Suppressor macrophage treated with lipopolysaccharide for 4 hours (primary cell): ENCODE measurements at places on chromosomes 16 and 17.

DNA sequence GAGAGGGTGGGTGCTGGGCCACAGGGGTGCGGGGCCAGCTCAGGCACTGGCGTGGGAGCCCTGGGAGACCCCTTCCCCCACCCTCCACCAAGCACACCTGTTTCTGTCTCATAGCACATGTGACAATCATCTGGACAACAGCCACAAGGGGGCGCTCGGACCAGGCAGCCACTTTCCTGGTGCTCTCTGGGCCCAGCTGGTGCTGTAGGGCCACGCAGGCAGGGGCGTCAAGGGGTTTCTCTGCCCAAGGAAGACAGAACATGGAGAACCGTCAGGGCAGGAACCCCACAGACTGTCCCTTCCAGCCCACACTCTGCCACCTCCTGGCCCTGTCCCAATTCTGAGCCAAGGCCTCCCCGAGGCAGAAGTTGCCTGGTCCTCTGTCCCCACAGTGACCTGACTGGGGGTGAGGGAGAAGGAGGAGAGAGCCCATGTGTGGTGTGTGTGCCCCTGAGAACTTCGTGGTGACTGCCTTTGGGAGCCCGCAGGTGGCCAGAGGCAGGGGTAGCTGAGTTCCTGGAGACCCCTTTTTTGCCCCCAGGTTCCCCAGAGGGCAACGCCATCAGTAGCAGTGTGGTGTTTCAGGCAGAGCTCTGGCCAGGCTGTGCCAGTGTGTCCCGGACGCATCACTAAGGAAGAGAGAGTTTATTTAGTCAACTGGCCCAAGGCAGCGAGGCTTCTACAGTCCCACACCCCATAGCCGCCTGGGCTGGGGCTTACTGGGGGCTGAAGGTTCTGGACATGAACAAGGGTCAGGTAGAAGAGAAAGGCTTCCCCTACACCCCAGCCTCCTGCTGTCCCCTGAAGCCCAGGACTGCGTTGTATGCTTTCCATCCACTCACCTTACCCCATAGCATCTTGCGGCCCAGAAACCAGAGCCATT, 3.1 kb upstream of the SETD6 start:
- DNase-seq, result peak; percentile 81

DNA sequence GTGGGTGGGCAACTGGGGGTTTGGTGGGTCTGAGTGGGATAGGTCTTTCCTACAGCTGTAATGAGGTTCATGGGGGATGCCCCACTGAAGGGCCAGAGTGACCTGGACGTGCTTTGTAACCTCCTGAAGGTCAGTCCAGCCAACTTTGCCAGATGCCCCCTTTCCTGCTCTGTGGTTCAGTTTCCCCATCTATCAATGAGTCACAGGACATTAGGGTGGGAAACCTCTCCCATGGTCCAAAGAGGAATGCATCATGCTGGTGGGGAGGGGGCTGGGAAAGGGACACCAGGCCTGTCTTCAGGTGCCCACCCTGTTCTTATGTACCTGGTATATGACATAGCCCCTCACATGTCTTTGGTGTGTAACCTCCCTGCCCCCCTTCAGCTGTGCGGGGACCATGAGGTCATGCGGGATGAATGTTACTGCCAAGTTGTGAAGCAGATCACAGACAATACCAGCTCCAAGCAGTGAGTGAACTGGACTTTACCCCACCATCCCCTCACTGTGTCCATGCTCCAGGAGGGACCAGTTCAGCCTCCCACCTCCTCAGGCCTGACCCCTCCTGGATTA, 24.0 kb upstream of the ALKBH5 start:
- no peak for DNase-seq

DNA sequence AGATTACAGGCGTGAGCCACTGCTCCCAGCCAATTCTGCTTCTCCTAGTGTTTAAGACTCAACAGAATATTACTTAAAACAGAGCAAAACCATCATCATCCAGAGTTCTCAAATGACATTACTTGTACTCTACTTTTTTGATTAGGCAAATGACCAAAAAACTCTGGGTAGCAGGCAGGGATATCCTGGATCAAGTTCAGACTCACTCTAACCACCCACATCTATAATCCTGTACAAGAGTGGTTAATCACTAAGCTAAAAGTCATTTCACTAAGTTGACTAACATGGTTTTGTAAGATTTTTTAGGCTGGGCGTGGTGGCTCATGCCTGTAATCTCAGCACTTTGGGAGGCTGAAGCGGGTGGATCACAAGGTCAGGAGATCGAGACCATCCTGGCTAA, 6.8 kb downstream of the NAE1 start:
- no peak for DNase-seq

DNA sequence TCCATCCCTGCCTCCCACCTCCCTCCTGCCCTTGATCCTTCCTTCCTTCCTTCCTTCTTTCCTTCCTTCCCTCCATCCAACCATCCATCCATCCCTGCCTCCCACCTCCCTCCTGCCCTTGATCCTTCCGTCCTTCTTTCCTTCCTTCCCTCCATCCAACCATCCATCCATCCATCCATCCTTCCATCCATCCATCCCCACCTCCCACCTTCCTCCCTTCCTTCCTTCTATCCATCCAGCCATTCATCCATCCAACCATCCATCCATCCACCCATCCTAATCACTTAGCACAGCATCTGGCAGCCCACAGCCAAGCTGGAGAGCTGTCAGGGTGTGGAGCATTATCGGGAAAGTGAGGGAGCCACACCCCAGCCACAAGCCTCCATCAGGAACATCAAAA, 54.5 kb downstream of the TK2 start:
- no peak for DNase-seq

DNA sequence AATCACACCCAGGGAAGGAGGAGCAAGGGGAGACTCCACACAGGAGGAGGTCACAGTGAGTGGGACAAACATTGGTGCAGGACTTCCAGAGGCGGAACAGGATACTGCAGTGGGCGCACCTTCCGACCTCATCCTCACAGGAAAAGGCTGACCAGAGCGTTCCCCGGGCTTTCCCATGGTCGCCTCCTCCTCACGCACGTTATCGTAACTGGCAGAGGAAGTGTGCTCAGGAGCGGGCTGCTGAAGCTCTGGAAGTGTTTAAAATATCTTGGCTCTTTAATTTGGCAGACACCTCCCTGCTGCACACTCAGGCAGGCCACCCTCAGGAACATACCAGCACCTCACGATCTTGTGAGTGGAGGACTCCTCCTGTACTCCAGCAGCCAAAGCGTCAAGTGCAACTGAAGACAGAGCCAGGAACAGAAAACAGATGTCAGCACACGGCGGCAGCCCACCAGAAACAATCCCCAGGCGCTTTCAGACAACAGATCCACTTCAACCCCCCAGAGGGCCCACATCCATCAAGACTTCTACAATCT, 17.5 kb downstream of the FANCA start:
- DNase-seq, result no peak

GRCh38 chr16:8005096-8005860, 585.0 kb downstream of the TMEM114 start:
- no peak for DNase-seq

GRCh38 chr17:31408586-31408985, 17.1 kb downstream of the RAB11FIP4 start:
- no peak for DNase-seq

GRCh38 chr16:11152677-11153331, 103.2 kb downstream of the SOCS1 start:
- peak; percentile 63 for DNase-seq

- no peak for DNase-seq
Observed at GRCh38 chr16:47308601-47309000, 152.3 kb downstream of the ITFG1 start.

DNA sequence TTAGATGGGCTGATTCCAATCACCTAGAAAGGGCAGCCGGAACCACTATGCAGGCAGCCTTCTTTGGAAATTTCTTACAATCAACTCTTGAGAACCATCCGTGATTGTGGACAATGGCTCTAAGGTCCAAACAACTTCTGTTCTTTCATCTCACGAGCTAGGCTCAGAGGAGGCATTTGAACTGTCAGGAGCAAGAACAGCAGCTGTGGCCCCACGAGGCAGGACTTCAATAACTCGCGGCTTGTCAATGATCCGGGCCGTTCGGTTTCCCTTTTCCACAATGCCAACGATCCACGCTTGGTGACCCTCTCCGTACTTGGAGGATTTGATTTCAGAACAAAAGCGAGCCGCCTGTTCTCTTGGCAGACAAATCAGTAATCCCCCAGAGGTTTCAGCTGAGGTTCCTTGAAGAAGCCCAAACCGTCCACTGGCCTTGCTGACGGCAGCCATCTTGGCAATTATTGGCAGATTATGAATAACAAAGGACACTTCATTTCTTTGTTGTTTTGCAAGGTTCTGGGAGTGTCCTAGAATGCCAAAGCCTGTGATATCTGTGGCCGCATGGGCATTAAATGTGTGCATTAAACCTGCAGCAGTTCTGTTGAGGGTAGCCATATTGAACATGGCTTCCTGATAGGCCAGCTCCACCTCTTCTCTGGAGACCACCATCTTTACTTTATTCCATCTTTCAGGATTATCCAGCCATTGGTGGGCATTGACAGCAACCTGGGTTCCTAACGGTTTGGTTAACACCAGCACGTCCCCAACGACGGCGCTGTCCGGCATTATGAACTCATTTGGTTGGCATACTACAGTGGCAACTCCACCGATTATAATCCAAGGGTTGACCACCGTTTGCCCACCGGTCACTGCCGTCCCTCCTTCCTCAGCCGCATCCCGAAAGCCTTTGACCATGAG, 1.2 kb downstream of the SEPHS2 start:
- DNase-seq, result no peak

- DNase-seq, result no peak
Observed at GRCh38 chr17:4173781-4174180, 30.8 kb downstream of the CYB5D2 start.

DNA sequence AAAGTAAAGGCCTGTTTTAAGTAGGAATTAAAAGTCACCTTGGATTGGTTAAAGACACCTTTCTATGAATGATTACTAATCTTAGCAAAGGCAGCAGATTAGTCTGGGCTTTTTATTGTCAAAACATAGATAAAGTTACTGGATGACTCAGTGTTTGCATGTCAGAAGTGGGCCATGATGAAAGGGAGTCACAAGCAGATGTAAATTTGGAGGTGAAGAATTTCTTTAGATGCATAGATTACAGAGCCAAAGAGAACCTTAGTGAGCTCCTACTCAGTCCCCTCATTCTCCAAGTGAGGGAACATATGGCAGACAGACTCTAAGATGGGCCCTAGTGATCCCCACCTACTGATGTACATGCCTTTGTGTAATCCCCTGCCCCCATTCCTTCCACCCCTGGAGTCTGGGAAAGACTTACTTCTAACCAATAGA, 124.5 kb downstream of the HS3ST3A1 start:
- no peak for DNase-seq

GRCh38 chr16:31877876-31878642, 4.5 kb downstream of the ZNF267 start:
- DNase-seq, result no peak

DNA sequence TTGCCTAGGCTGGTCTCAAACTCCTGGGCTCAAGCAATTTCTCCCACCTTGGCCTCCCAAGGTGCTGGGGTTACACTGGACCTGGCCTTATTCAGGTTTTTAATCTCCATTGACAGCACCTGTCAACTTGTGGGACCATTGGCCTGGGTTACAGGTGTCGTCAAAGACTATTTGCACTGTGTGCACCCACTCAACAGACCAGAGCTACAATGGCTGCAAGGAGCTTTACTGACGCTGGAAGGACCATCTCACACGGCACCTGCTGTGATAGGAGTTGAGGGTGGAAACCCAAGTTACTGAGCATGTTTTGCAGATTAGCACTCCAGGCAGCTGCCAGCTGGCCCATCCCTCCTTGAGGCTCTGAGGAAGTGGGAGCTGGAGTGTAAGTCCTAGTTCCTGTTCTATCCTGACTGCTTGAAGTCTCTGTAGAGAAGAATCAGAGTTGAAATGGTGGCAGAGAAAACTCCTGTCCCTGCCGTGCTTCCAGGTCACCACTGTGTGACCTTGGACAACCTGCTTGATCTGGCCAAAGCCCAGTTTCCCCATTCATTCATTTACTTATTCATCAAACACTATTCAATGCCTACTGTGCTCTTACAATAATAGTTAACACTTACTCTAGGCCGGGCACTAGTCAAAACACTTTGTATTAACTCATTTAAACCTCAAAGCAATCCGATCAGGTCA, 42.4 kb upstream of the LONP2 start:
- DNase-seq, result peak; percentile 31

DNA sequence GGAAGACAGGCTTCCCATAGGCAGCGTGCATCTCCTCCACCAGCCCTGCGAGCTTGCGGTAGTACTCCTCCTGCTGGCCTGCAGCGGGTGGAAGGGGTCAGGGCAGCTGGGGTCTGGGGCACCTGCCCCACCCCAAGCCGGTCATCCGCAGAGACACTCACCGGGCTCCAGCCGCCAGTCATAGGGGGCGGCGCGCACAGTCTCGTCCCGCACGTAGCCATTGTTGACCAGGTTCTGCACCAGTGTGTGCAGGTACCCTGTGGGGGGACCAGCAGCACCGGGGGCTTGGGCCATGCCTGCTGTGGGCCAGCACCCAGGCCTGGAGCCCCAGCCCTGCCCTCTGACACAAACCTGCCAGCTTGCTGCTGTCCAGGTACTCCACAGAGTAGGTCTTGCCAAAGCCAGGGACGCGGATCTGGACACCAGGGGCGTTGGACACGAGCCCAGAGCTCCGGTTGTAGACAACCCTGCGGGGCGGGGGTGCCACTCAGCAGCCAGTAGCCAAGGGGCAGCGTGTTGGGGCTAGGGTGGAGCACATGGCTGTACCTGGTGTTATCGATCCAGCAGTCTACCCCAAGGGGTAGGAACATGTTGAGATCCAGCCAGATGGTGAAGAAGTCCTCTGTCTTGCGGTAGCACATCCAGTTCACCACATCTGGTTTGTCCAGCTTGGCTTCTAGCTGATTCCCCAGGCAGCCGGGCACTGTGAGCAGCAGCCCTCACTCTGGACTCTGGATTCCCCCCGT, 1.2 kb downstream of the LCAT start:
- no peak for DNase-seq

- DNase-seq, result no peak
Observed at GRCh38 chr16:1441391-1441829, 2.9 kb downstream of the CCDC154 start.

- no peak for DNase-seq
Observed at GRCh38 chr17:4849011-4849536, 15.9 kb downstream of the MINK1 start.

- no peak for DNase-seq
Observed at GRCh38 chr16:2840914-2841313, 10.8 kb downstream of the ZG16B start.

DNA sequence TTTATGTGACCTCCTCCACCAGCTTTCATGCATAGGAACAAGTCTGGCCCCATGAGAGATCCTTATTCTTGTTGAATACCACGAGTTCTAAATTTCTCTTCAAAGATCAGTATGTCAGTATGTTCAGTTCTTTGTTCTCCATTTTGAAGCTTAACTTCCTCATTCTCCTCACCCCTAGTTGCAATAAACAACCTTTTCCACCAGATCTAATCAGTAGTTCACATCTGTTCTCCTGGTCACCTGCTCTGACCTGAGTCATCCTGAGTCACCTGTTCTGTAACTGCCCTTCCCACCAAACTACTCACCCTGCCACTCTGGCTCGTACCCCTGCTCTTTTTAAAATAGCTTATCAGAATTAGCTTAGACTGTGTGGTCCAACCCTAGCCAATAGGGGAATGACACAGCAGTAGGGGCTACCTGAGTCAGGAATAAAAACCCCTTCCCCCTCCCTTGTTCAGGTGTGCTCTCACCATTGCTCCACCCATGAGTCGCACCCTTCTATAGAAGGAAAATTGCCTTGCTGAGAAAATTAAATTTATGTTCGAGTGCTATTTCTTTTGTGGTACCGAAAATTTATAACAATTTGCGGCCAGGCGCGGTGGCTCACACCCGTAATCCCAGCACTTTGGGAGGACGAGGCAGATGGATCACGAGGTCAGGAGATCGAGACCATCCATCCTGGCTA, 94.6 kb downstream of the EMP2 start:
- DNase-seq, result peak; percentile 9
